ENCODE measurements at places on chromosomes 2 and 18.

GRCh38 chr2:185645529-185645928 is 93.1 kb upstream of the FSIP2 start:
- no peak for DNase-seq

DNA sequence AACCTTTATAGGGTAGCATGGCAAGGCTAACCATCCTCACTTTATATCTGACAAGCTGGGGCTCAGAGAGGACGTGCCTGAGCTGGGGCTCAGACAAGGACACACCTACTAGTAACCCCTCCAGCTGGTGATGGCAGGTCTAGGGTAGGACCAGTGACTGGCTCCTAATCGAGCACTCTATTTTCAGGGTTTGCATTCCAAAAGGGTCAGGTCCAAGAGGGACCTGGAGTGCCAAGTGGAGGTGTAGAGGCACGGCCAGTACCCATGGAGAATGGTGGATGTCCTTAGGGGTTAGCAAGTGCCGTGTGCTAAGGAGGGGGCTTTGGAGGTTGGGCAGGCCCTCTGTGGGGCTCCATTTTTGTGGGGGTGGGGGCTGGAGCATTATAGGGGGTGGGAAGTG is 1.2 kb upstream of the DES start:
- DNase-seq, result no peak

- no peak for DNase-seq
Observed at GRCh38 chr2:46499392-46499785, 20.0 kb downstream of the TMEM247 start.

DNA sequence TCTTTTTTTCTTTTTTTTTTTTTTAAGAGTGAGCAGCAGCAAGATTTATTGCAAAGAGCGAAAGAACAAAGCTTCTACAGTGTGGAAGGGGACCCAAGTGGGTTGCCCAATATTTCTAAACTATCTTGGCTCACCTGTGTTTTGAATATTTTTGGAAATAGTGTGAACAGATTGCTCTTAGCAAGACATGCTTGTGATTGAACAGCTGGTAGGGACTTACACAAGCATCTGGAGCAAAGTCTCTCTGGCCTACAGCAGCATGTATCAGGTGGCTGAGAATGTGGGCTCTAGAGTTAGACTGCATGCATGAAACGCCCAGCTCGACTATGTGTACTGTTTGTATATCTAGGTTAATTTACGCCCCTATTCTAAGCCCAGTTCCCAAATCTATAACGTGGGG is 40.3 kb upstream of the FBXO11 start:
- no peak for DNase-seq

- no peak for DNase-seq
Observed at GRCh38 chr2:53630026-53630606, 137.5 kb upstream of the CHAC2 start.

DNA sequence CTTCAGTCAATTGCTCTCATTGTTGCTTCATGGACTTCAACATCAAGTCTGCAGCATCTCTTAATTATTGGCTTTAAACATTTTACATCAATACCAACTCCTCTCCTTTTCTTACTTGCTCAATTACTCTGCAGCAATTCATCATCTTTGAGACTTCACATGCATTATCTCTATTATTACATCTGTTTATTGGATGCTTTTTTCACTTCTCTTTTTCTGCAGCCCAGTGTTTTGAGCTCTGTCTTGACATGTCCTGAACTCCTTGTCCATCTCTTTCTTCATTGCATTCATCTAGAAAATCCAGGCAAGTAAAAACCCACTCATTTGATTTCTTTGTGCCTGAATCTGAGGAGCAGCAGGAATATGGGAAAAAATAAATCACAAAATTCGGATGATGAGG is 647.9 kb downstream of the PLCL1 start:
- DNase-seq, result no peak

- no peak for DNase-seq
Observed at GRCh38 chr18:48757367-48757766, 193.4 kb downstream of the SMAD7 start.

DNA sequence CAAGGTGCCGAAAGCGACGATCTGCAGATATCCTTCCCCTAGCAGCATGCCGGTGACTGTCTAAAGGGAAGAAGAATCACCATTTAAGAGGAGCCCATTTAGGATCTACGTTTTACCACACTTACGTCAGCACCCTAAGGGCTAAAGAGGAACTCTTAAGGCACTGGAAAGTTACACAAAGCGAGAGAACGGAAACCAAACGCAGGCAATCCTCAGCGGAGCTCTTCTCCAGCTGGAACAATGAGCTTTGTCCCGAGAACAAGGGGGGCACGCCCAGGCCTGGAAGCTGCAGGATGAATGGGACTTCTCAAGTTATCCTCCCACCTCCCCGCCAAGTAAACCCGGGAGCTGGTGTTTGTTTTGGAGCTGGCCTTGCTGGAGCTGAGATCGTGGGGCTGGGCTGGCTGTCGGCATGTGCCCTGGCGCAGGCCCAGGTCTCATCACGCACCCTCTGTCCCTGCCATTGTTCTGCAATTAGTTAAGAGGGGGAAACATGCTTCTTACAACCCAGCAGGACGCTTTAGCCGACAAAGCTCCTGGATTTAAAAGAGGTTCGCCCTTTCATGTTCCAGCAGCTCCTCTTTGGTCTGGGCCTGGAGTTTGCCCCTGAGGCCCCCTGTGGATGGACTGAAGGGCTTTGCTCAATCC is 36.4 kb downstream of the PXDN start:
- no peak for DNase-seq

DNA sequence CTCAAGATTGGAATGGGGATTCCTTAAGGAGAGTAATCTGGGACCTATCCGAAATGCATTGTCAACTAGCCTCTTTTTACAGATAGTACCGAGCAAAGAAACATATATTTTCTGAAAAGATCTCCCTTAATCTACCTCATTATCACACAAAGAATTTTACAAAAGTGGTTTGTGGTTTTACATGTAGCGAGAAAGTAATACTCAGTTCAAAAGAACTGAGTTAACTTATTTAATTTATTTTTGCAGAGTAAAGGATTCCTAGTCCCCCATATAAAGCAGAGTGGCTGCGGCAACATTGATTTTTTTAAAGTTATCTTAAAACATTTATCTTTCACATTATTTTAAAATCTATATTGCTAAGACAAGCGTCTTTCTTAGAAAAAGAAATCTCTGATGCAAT is 15.9 kb upstream of the SOS1 start:
- no peak for DNase-seq

- no peak for DNase-seq
Observed at GRCh38 chr18:59669872-59670657, 27.2 kb downstream of the CCBE1 start.

DNA sequence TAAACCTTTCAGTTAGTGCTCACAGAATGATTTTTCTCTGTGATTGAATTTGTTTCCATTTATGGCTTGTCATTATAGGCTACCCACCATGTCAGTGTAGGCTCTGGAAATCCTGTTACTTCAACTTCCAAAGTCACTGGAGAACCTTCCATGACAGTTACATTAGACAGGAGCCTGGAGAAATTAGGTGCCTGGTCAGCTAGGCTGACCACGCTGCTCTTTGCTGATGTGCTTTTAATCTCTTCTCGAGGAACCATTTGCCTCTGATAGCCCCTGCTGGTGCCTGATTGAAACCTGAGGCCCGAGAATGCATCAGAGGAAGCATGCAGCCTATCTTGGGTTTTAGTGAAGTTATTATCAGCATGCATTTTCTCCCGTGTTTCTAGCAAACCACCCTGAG is 29.6 kb upstream of the TTN start:
- no peak for DNase-seq

GRCh38 chr2:169775765-169776164 is 22.9 kb upstream of the SSB start:
- no peak for DNase-seq

- DNase-seq, result no peak
Observed at GRCh38 chr18:34048423-34048822, 176.3 kb downstream of the NOL4 start.

DNA sequence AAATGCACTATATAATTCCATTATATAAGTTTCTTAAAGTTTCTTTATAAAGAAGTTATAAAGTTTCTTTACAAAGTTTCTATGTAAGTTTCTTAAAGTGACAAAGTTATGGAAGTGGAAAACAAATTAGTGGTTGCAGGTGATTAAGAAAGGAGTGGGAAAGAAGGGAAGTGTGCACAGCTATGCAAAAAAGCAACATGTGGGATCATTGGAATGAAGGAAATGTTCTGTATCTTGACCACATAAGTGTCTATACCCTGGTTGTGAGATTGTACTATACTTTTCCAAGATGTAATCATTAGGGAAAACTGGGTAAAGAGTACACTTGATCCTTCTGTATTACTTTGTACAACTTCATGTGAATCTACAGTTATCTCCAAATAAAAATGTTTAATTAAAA is 1541.1 kb downstream of the LRP1B start:
- no peak for DNase-seq

- DNase-seq, result no peak
Observed at GRCh38 chr2:59733970-59734369, 819.5 kb downstream of the BCL11A start.

- peak; percentile 76 for DNase-seq
Observed at GRCh38 chr2:135916207-135916606, 40.0 kb upstream of the MCM6 start.

DNA sequence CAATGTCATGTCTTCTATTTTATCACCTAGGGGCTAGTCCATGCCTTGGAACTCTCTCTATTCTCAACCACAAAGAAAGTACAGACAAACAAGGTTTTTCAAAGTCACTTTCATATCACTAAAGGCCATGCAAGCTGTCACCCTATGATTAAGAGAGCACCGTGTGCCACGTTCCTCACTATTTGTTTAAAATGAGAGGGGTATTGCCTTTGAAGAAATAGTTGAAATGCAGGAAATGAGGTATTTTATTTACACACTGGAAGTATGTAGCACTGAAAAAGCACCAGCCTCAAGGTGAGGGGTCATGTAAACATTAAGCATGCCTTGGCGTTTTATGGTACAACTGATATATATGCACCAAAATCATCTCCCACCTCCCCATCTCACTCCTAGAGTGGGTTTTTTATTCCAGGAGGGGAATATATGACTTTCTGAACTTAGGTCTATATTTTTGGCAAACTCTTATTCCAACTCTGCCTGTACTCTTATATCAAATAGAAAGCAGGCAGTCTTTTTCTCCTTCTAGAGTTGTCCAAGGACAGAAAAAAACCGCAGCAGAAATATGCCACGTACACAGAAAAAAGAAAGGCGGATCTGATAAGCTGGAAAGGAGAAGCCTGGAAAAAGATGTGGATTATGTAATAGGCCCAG is 53.5 kb downstream of the VSNL1 start:
- no peak for DNase-seq

DNA sequence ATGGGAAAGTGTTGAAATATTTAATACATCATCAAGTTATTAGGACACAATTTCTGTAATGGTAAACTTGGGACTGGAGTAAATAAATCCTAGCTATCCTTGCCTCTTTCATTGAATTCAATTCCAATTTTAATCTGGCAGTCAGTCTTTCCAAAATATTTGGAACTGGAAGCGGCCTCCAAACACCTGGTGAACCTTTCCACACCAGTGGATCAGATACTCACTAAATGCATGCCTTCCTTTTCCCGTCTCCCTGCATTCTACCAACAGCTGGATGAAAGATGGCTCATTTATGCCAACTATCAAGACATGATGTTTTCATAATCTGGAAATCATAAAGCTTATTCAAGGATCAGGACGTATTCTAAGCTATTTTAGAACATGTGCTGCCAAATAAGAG is 488.2 kb upstream of the SPHKAP start:
- no peak for DNase-seq

DNA sequence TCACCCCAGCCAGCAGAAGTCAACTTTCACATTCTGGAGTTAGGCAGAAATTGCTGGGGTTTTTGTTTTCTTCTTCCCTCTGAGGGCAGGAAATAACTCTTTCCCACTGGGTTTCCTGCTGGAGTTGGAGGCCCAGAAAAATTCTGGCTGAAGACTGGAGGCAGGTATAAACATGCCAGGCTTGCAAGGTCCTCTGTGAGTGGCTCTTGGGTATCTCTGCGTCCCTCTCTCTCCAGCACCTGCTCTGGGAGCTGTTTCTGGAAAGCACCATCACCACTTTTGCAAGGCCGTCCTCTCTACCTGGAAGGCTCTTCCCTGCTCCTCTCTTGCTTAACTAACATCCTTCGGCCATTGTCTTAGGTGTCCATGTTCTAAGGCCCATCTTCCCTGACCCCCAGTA is 91.0 kb downstream of the MCFD2 start:
- DNase-seq, result no peak

GRCh38 chr18:63603355-63603754 is 16.2 kb downstream of the SERPINB13 start:
- DNase-seq, result no peak

DNA sequence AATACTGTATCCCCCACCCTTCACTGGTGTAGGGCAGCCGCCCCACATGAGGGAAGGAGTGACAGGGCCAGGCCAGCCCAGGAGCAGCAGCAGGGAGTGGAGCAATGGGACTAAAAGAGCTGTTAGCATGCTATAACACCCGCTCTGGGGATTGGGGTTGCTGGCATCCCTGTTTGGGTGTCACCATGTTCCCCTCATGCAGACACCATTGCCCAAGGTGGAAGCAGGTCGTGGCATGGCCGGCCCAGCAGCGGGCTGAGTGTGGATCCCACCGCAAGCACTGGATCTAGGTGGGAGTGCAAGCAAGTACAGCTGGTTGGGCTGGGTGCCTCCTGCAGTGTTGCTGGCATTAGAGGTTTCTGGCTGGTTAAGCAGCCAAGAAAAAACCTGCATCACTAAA is 3.3 kb upstream of the SULT6B1 start:
- DNase-seq, result no peak

DNA sequence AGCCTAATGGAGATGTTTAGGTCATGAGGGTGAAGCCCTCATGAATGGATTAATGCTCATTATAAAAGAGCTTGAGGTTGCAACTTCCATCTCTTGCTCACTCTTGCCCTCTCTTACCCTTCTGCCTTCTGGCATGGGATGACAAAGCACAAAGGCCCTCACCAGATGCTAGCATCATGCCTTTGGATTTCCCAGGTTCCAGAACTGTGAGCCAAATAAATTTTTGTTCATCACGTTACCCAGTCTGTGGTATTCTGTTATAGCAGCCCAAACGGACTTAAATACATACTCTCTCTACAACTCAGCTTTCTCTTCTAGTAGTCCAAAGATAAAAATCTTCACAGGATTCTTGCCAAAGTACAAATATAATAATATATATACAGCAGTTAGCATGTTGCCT is 75.8 kb downstream of the LNPK start:
- DNase-seq, result no peak

Data from CD8-positive, alpha-beta T cell (primary cell).